T47D (cell line): ENCODE measurements at places on chromosomes 12 and 14.

DNA sequence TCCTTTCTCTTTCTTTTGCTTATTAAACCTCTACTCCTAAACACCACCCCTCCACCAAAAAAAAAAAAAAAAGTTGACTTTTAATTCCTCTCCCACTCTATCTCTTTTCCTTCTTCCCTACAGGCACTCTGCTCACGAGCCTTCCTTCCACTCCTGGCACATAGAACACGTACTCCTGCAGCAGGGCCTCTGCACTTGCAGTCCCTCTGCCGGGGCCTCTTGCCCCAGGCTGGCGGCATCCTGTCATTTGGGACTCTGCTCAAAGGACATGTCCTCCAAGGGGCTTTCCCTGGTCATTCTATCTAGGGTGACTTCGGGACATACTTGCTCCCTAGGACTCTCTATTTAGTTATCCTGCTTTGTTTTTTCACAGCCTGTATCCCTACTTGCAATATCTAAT lies 7.7 kb downstream of the FOS start:
- DNase-seq, result no peak

GRCh38 chr12:3805077-3805476 lies 52.2 kb upstream of the CRACR2A start:
- no peak for DNase-seq

- no peak for DNase-seq
Measured at GRCh38 chr12:2297004-2297403, 244.2 kb downstream of the CACNA1C start.

GRCh38 chr12:46547421-46548354 lies 175.1 kb upstream of the SLC38A2 start:
- DNase-seq, result peak; percentile 66

GRCh38 chr12:25071366-25071765 lies 122.5 kb upstream of the BCAT1 start:
- no peak for DNase-seq
